ENCODE measurements at places on chromosomes 5 and 9.

DNA sequence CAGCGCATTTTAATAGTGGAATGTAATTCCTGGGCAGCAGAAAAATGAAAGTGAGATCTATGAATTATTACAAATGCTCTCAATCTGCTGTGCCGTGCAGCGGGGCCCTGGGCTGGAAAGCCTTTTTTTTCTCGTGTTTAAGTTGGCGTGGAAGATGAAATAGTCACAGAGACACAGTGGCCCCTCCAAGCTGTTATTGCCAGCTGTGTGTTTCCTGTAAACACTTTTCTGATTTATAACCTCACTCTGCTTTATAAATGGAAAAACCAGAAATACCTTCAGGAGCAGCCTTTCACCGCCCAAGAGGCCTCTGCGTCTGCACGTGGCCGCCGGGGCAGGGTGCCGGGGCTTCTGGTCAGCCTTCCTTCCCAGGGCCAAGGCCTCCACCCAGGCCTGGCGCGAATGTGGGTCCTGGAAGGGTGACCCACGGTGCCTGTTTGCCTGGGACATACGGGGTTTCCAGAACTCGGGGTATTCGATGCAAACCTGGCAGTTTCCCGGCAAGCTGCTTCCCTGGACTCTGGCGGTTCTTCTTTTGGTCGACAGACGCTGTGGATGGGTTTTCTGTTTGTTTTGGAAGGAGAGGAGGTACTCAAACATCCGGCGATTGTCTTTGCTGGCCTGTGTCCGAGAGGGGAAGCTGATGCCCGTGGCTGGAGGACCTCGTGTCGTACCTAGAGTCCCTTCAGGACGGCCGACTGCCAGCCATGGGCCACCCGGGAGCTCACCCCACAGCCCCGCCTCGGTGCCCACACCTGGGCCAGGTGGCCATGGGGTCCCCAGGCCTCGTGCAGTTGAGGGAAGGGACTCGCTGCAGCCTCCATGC lies 256.7 kb downstream of the PARP8 start:
- DNase-seq: no peak

GRCh38 chr9:115653171-115653606 lies 500.4 kb upstream of the PAPPA start:
- DNase-seq: no peak

DNA sequence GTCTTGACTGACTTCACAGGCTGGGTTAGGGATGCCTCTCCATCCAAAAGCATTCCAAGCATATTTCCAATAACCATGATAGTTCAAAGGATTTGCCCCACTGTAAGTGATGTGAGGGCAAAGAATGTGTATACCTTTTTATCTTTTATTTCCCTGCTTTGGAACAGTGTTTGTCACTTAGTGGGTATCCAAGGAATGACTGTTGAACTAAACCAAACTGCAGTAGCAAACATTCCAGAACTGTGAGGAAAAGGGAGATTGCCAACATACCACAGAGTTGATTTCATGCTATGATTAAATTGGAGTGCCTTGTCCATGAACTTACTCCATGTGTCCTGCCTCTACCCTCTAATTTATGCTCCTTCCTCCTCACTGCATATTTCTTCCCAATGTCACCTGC lies 400.0 kb downstream of the KIAA0825 start:
- DNase-seq: no peak

DNA sequence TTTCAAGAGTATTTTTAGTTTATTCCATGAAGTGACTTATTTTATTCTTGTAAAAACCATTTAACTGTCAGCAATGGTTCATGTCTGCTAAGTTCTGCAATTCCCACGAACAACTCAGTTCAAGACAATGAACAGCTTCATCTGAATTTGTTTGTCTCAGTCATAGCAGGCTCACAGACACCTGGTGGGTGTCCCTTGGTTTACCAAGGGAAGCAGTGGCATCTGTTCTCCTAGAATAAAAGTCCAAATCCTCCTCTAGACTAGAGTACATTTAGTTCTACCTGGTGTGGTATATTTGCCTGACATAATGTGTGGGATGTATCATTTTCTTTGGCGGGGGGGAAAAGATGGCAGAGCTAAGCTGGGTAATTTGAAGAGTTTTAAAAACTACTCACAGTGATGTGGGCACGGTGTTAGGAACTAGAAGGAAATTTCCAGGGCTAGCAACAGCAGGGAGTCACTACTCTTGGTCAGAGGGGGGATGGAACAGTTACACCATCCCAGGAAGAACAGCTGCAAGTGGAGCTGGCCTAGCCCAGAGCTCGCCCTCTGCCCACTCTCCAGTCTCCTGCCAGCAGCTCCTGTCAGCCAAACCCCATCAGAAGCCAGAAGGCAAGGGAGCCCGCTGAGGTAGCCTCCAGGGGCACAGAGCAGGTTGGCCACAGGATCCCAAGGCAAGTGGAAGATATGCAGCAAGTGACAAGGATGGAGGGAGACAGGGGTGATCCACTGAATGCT lies 100.3 kb downstream of the PJA2 start:
- no peak for DNase-seq

All from NK-92 treated with Interleukin-12 subunit alpha and Interleukin-12 subunit beta, amount 100 ng/mL, for 24 hours (cell line).